Foreskin fibroblast (primary cell): ENCODE measurements at places on chromosomes 4 and X.

GRCh38 chrX:1086444-1087409 lies 125.7 kb downstream of the CRLF2 start:
- no peak for DNase-seq

GRCh38 chr4:126778348-126778747 lies 854.4 kb upstream of the INTU start:
- DNase-seq, result peak; percentile 74

DNA sequence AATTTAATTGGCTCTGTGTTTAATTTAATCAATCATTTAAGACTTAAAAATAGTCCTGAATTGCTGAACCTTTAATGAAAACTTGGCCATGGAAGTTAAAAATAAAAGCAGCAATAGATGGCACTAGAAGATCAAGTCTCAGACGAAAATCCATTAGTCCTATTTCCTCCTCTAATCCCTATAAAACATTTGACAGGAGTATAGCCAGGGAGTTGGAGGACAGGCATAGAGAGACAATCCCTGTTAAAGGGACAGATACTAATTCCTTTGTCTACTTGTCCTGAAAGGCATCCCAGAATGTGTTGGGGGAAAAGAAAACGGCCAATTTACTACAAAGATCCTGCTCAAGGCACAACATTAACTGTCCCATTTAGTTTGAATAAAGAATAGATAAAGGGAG lies 276.3 kb upstream of the TACR3 start:
- DNase-seq, result no peak

GRCh38 chr4:4260185-4260751 lies 12.2 kb upstream of the TMEM128 start:
- peak; percentile 71 for DNase-seq

DNA sequence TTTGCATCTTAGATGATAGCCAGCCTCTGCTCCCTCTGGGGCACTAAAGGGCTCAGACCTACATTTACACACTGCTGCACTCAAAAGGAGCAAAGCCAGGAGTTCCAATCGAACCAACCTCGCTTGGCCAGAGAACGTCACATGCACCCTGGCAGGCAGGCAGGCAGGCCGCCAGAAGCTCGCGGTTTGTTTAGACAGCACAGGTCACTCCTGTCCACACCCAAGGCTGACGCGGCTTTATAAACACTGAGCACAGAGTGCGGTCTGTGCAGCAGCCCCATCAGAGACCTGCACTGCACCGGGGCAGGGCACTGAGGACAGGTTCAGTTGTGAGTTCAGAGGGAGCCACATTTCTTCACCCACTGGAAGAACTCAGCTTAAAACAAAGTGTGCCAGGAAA lies 143.9 kb downstream of the BCOR start:
- peak; percentile 54 for DNase-seq

DNA sequence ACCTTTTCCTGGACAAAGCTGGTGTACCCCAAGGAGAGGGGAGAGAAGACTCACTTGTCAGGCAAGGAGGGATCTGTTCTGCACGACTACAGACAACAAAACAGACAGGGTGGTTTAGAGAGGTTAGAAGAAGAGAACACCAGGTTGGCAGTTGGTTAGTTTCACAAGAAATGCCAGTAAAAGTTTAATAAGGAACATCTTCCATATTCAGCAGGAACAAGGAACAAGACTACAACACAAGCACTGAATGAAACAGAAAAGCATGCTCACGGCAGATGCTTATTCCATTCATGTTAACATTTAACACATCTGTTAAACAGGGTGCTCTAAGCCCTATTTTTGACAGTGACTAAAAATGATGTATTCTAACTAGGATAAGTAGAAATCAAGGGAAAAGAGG lies 158.2 kb downstream of the WDFY3 start:
- DNase-seq, result no peak

DNA sequence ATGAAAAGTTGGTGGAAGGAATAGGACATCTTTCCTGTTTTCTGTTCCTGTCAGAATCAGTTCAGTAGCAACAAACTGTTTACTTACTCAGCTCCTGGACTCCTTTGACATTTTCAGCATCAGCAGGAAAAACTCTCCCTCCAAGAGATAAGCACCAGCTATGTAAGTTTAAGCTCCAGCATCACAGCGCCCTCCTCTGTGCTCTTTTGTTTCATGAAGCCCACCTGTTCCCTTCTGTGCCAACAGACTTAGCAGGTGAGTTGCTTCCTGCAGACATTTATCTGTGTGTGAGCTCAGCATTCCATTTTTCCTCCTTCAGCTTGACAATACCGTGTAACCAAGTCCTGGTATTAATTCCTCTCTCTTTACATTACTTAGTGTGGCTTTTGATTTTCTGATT lies 644.1 kb upstream of the AGA start:
- no peak for DNase-seq

- DNase-seq, result peak; percentile 83
Measured at GRCh38 chr4:37717576-37717975, 31.4 kb upstream of the RELL1 start.

- DNase-seq, result no peak
Measured at GRCh38 chrX:25869761-25870160, 268.4 kb upstream of the MAGEB18 start.

GRCh38 chr4:83240379-83240875 lies 44.2 kb downstream of the COQ2 start:
- no peak for DNase-seq

DNA sequence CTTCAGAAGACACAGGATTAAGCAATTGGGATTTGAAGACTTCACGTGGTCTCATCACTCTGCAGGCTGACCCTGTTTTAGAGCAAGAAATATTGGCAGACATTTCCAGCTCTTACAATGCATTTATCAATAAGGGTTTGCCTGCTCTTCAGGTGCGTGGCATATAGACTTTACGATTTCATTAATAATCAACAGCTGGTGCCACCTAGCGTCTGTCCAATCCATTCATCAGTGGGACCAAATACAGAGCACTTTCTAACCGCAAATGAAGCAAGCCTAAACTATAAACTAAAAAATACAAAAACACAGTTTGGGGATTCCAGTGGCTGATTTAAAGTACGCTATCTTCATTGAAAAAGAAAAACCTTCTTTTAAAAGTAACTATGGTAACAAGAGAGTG lies 125.4 kb upstream of the DMD start:
- peak; percentile 0 for DNase-seq

DNA sequence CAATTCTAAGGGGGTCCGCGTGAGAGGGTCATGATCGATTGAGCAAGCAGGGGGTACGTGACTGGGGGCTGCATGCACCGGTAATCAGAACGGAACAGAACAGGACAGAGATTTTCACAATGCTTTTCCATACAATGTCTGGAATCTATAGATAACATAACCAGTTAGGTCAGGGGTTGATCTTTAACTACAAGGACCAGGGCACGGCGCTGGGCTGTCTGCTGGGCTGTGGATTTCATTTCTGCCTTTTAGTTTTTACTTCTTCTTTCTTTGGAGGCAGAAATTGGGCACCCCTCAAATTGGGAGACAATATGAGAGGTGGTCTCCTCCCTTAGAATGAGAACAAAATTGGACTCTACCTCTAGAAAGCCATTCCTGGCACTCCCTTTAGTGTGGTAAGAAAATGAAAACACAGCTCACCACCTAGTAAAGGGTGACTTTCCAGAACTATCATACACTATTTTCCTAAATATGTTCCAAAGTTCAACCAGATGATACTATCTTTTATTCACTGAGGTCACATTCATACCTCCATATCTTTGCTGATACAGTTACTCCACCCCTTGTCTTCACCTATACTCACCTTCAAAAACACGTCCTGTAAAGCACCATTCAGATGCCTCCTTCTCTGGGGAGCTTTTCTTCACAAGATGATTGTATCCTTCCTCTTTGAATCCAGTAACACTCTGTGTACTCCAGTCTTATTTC lies 1058.3 kb upstream of the SLIT2 start:
- DNase-seq, result no peak

DNA sequence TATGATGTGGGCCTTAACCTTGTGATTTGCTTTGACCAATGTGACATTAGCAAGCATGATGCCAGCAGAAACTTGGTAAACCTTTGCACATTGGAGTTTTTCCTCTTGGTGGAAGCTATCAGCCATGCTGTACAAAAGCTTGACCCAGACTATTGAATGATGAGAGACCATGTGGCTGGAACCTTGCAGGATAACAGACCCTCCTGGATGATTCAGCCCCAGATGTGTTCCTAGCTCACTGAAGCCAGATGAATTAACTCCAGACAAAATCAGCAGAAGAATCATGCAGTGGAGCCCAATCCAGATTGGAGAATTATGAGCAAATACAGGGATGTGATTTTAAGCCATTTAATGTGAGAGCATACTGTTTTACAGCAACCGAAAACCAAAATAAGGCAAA lies 16.8 kb downstream of the SPARCL1 start:
- DNase-seq, result no peak

DNA sequence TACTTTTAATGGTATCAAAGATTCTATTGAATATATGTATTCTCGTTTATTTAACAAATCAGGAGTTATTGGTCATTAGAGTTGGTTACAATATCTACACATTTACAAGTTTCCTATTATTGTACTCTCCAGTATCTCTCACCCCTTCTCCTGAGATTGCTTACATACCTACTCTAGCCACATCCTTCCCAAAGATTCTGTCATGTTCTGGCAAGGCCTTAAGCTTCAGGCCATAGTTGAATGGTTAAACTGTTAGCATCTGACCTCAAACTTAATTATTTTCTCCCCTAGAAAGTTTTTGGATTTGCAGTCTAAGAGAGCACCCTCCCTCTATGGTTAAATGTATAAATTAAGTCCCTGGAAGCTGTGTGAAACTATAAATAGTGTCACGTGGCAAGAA lies 784.2 kb downstream of the GLUD2 start:
- DNase-seq, result peak; percentile 50

GRCh38 chr4:186765138-186765537 lies 41.5 kb upstream of the FAT1 start:
- peak; percentile 76 for DNase-seq

DNA sequence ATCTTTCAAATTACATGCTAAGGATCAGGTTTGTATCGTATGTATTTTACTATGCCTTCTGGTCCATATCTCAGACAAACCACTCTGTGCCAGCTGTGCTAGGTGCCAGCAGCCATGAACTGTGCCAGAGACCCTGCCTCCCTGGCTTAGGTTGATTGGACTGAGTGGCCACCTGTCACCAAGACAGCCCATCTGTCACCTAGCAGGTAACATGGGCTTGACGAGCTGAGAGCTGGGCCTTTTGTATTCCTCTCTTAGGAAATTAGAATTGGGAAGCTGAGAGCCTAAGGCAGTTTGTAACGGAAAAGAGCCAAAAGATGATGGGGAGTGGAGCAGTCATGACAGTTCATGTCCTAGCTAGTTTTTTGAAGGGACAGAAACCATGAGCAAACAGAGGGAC lies 42.5 kb downstream of the TMEM164 start:
- DNase-seq, result no peak

DNA sequence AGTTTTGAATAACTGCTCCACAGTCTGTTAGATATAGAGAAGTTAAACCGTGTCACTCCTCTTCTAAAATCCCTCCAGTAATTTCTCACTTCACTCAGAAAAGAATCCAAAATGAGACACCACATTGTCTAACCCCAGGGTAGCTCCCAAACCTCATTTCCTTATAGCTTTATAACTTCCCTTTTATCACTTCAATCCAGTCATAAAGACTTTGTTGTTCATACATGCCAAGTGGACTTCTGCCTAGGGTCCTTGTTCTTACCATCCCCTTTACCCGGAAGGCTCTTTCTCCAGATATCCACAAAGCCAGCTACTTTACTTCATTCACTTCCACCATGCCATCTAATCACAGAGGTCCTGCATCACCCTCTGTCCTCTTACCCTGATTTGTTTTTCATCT lies 156.2 kb downstream of the GABRB1 start:
- no peak for DNase-seq

DNA sequence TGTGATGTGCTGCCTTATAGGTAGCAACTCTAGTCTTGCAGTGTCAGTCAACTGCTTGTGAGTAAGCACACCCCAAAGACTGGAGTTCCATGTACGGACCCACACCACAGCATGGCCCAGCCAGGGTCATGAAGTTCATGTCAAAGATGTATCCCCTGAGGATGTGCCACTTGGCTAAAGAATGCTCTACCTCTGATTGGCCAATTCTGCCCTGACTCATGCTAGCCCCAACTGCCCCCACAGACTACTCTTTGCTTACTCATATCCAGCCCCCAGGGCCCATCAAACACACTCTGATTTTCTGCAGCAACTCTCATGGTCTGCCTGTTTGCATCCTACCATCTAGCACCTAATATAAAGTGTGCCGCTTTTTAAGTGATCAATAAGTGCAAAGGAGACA lies 62.5 kb downstream of the CHRDL1 start:
- peak; percentile 63 for DNase-seq

- no peak for DNase-seq
Measured at GRCh38 chr4:156939139-156939538, 32.5 kb downstream of the PDGFC start.

- peak; percentile 53 for DNase-seq
Measured at GRCh38 chrX:155094468-155095061, 23.3 kb downstream of the BRCC3 start.

GRCh38 chrX:131441033-131441432 lies 102.8 kb upstream of the OR13H1 start:
- DNase-seq, result no peak

DNA sequence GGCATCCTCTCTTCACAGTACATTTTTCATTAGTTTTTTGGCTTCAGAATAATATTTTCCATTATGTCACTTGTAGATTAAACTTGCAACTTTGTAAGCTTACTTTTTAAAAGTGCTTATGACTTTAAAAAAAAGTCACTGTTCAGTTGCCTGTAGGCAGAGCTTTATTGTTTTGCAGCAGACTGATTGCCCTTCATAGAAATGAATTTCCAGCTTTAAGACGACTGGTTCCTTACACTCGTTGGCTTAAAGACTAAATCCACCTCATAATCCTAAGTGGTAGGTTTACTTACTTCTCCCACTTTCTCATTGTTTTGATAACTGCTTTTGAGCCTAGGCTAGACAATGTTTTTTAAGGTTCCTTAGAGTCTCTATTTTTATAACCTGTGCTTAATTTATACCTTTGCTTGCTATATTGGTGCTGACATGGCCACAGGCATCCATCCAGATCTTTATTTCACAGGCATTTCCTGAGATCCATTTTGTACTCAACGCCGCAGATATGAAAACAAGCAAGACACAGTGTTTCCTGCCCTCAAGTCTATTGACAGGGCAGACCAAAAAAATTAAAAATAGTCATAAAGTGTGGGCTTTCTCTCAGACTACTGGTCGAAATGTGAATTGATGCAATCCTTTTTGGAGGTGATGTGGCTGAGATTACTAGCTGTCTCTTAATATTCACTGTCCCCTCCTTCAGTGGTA lies 12.6 kb upstream of the IL13RA2 start:
- no peak for DNase-seq

DNA sequence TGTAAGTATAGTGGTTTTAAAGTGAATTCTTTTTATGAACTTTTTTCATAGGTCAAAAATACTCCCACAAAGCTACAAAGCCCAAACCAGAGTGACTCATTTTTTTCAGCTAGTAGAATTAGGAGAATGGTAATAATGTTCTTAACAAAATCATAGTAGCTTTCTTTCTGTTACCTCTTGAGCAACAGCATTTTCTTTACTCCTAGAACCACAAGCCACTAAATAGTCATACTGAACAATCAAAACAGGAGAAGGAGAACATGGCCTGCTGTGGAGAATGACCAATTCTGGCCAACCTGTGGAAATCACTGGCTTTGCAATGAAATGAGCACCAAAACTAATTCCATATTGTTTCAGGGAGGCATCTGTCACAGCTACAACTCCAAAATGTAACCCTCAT lies 112.9 kb downstream of the AMMECR1 start:
- peak; percentile 59 for DNase-seq
